Stimulated activated CD8-positive, alpha-beta memory T cell treated with anti-CD3 and anti-CD28 coated beads, Interleukin-2, amount 100 ng/mL, for 48 hours (primary cell): ENCODE measurements at places on chromosomes 3 and 15.

DNA sequence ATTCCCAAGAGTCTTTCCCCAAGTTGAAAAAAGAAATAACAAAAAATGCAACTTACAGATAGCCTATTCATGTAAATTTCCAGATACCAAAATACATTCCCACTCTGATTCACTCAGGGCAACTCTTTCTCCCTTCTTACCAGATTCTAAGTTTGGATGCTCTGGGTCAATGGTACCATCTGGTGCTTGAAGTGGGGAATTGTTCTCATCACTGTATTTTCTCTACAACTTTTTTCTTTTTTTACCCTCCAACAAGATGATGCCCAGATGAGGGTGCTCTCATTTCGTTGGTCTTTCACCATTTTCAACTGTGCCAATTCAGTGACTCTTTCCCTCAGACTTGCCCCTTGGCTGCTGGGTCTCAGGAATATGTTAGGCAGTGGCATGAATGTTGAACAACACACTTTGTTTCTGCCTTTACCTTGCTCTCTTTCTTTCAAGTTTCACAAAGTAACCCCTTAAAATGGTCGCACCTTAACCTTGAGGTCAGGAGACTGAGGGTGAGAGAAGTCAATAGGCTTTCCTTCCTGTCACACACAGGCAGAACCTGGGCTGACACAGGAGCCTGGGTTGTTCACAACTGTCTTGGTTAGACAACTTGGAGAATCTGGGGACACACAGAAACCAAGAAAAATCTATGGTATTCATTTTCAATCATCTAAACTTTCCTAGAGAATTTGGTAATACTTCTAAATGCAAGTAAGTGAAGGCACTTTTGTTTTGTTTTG is 330.7 kb upstream of the SLCO3A1 start:
- DNase-seq, result no peak

- DNase-seq, result no peak
Measured at GRCh38 chr3:188431040-188431439, 277.1 kb downstream of the LPP start.

DNA sequence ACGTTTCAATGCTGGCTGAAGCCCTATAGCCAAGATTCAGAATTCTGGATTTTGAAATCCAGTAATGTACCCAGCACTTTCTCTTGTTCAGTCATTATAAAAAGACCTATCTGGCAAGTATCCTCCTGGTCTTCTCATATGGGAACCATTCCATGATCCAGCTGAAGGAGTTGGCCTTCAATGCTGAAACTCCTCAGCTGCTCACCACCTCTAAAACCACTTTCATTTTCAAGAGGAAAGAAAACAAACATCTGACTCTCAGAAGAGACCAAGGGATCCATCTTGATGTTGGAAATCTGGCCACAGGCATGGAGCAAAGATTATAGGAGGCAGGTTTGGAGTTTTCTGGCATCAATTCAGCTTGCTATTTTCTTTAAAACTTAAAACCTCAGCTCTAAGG is 235.4 kb downstream of the FMN1 start:
- no peak for DNase-seq

DNA sequence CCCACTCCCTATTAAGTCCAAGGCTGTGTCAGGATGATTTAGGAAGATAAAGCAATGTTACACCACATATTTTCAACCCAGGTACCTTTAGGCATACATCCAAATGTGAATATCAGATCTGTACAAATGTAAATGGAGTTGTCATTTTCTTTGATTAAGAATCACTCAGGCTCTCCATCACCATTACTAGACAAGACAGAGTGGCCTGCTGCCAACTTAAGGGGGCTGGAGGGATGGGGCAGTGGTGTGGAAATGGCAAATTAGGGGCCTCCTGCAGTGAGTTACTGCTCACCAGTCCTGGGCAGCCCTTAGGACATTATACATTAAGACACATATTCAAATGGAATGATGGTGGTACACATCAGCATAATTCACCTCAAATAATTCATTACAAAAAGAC is 211.0 kb downstream of the TNIK start:
- no peak for DNase-seq

DNA sequence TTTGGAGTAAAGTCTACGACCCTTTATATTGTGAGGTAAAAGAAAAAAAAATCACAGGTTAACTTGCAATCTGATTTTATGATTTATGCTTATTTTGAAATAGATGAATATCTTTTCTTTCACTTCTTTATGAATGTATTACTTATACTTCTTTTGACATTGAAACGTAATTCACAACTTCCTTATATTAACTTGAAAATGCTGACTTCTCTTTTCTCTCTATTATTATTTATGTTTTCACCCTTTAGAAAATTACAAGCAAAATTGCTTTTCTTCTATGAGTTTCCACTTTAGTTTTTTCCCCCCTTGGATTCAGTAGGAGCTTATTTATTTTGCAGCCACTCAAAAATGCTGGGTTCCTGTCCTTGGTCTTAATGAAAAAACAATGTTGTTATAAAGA is 25.4 kb downstream of the ACP3 start:
- no peak for DNase-seq

GRCh38 chr3:161108840-161109239 is 3.7 kb upstream of the B3GALNT1 start:
- DNase-seq, result no peak

- DNase-seq, result no peak
Measured at GRCh38 chr3:194659778-194660177, 12.2 kb downstream of the LSG1 start.

DNA sequence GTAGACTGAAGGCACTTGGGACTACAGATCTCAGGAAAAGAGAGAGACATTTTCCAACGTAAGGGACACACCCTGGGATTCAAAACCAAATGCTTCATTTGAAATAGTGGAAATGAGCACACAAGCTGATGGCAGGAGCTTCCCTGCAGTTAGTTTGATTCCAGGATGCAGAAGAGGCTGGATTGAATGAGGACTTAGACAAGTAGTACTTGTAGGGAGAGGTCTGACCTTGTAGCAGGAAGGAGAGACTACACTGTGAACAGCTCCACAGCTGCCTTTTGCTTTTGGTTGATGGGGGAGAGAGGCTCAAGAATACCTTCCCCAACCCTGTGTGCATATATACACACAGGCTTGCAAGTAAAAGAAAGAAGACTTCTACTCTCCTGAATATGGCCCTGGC is 51.5 kb downstream of the PDE8A start:
- no peak for DNase-seq

DNA sequence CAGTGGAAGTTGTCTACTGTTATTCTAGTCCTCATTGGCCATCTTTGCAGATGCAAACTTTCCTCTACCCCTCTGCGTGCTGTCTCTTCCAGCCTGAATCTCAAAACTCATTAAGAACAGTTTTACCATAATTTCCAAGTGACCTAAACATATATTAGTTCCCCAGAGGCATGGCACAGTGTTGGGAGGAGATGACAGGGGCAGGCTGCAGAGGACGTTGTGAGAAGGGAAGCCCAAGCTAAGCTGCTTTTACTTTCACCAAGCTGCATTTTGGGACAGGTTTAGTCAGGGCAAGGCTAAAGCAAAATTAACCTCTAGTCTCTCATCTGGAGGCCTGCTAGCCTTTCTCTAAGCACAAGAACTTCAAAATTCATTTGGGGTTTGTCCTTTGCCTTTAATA is 318.6 kb upstream of the SATB1 start:
- DNase-seq, result no peak

GRCh38 chr3:42412526-42413155 is 2.2 kb upstream of the LYZL4 start:
- no peak for DNase-seq

DNA sequence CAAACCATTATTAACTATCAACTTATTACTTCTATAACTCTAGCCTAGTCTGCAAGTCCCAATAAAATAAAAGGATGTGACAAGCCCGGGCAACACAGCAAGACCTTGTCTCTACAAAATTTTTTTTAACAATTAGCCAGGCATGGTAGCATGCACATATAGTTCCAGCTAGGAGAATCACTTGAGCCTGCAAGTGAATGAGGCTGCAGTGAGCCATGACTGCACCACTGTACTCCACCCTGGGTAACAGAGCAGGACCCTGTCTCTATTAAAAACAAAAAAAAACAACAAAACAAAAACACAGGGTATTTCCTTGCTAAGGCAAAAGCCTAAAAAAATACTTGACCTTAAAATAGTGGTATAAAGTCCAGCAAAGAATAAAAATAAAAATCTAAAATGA is 31.4 kb downstream of the ANKRD28 start:
- DNase-seq, result no peak

- DNase-seq, result no peak
Measured at GRCh38 chr3:45409921-45410320, 21.5 kb downstream of the LARS2 start.

DNA sequence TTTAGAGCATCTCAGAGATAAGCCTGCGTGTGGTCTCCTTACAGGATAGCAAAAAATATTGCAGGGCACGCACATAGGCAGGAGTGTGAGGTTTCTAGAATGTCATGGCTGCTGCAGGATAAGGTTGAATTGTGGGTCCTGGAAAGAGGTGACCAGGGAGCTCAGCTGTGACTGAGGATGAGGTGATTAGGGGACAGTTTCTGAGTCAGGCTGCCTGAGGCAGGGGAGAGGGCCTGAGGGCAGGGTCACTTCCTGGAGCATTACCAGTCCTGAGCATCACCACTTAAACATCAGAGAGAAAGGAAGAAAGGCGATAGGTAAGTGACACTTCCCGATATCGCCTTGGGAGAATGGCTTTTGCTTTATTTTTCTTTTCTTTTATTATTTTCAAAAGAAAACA is 813.8 kb downstream of the TUSC7 start:
- DNase-seq, result no peak

GRCh38 chr3:187913617-187914033 is 168.4 kb upstream of the BCL6 start:
- DNase-seq, result no peak

- DNase-seq, result no peak
Measured at GRCh38 chr15:29470794-29471193, 201.2 kb upstream of the NSMCE3 start.

DNA sequence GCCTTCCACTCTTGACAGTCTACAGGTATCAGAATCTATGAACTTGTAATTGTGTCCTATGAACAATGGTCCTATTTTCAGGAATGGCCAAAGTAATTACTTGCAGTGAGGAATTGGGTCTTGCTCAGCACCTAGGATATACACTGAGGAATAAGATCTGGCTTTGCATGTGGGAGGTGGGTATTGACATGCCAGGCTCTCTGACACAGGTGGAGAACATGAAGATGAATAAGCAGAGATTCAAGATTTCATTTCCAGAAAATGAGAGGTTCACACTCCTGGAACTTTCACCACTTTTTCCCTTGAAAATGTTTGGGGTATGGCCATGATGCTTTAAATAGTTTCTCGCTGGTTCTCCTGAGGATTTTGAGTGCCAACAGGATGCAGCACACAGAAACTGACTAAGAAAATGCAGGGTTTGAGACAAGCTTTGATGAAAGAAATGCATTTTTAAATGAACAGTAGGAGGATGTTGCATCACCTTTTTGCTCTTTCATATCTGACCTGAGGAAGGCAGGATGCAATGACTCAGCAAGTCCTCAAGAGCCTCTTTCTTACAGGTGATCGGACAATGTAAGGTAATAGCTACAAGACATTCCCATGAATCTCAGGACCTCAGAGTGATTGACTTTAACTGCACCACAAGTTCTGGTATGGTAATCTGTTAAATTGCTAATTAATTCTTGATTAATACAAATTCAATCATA is 3.7 kb downstream of the HRG start:
- no peak for DNase-seq

DNA sequence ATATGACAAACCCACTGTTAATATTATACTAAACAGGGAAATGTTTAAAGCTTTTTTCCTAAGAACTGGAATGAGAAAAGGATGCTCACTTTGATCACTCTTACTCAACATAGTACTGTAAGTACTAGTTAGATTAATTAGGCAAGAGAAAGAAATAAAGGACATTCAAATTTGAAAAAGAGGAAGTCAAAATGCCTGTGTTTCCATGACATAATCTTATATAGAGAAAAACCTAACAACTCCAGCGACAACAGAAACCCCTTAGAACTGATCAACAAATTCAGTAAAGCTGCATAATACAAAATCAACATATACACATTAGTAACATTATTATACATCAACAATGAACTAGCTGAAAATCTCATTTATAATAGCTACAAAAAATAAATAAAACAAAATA is 200.6 kb upstream of the ROBO1 start:
- DNase-seq, result no peak

- DNase-seq, result no peak
Measured at GRCh38 chr15:47788685-47789084, 71.4 kb downstream of the SEMA6D start.

- no peak for DNase-seq
Measured at GRCh38 chr15:99211926-99212325, 37.5 kb downstream of the TTC23 start.

DNA sequence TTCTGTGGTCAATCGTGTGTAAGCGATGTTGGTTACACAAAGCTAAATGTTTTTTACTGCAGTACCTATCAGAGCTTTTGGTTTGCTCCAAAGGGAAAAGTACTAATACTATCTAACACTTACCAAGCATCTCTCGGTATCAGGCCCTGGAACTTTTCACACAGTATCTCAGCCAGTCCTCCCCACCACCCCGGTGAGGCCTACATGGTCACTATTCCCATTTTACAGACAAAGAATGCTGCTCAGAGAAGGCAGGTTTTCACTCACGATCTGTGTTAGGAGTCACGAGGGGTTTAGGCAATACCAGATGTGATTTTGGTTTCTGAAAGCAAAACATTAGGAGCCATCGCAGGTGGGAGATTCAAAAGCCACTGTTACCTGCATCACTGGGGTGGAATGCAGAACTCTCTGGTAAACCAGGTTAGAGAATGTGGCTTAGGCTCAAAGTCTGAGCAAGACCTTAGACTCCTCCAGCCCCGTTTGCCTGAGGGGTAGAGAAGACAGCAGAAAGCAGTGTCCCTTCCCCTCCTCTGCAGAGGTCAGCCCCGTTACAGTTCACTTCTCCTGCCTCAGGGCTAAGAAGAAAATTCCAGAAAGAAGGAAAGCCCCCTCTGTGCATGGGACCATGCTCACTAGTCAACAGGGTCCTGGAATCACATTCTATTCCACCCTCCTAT is 57.2 kb downstream of the XXYLT1 start:
- DNase-seq, result no peak

GRCh38 chr3:152314677-152315353 is 46.1 kb downstream of the MBNL1 start:
- no peak for DNase-seq
